Heart right ventricle (tissue), 16 donors: ENCODE measurements at places on chromosomes 2 and 18. TPM values are rescaled to one million over a fixed set of nuclear protein-coding genes. Genes with fewer than 3 reads are reported as not detected.

GRCh38 chr2:5188636-5189035 lies 503.5 kb upstream of the SOX11 start:
- H3K4me3 ChIP-seq, result no peak overlapping the region
- H3K27ac ChIP-seq, result no peak overlapping the region
- no peak for DNase-seq
- H3K36me3 ChIP-seq, result no peaks in the 10 kb centered on the region
- H3K27me3 ChIP-seq, result no peaks in the 10 kb centered on the region

- peaks cover 4% of the 10 kb centered on the region for H3K4me1 ChIP-seq
- no peak overlapping the region for H3K4me3 ChIP-seq
- H3K36me3 ChIP-seq, result peaks cover 12% of the 10 kb centered on the region
- H3K27me3 ChIP-seq, result no peaks in the 10 kb centered on the region
- no peak overlapping the region for H3K27ac ChIP-seq
Observed at GRCh38 chr2:208311954-208312353, 45.9 kb downstream of the PIKFYVE start.

GRCh38 chr2:66478731-66479316 lies 43.9 kb downstream of the MEIS1 start:
- no peaks in the 10 kb centered on the region for H3K27me3 ChIP-seq
- peaks cover 10% of the 10 kb centered on the region for H3K36me3 ChIP-seq
- H3K4me1 ChIP-seq, result peaks cover 57% of the 10 kb centered on the region
- no peak for DNase-seq
- peak overlapping the region; percentile 73 for H3K27ac ChIP-seq

DNA sequence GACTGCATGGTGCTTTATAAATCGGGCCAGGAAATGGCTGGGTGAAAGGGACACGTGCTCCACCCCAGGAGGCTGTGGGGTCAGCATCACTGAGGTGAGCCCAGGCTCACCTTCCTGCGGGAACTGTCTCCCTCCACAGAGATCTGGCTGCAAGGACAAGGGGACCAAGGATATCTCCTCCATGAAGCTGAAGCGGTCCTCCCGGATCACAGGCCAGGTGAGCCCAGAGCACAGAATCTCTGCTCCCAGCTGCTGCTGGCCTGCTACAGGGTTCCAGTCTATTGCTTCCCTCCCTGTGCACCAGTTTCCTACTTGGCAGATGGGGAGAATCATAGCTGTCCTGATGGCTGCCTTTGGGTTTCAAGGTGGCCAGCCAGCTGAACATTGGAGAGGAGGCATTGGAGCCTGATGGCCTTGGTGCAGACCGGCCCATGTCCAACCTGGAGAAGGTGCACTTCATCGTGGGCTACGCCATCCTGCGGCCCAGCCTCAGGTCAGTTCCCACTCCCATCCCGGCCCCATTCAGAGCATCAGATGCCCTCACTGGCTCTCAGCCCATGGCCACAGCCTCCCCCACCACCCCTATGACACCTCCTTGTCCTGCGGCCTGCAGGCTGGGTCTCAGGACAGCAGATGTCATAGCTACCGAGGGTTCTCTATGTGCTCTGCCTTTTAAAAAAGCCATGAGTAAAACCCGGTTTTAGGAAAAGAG lies 33.7 kb upstream of the GPR17 start:
- H3K27ac ChIP-seq, result no peak overlapping the region
- no peak for DNase-seq
- no peaks in the 10 kb centered on the region for H3K27me3 ChIP-seq

DNA sequence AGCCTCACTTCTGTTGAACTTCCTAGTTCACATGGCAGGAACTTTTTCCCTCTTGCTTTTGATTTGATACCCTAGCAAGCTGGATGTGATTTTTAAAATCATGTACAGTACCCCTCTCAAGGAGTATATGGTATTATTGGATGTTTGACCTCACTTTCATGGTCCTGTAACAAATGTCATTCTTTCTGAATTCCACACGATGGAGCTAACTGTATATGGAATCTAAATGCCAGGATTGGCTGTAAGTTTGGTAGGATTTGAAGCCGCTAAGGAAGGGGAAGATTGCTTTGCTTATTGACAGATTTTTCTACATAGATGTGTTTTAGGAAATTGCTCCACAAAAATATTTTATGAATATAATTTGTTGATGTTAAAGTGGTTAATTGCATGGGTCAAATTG lies 18.3 kb downstream of the MAIP1 start:
- no peaks in the 10 kb centered on the region for H3K4me1 ChIP-seq
- no peak overlapping the region for H3K27ac ChIP-seq
- H3K4me3 ChIP-seq, result no peak overlapping the region

GRCh38 chr18:76448256-76449110 lies 46.6 kb downstream of the ZNF516 start:
- no peak overlapping the region for H3K27ac ChIP-seq
- DNase-seq, result no peak
- H3K4me3 ChIP-seq, result no peak overlapping the region

- peaks cover 19% of the 10 kb centered on the region for H3K4me1 ChIP-seq
- H3K27me3 ChIP-seq, result no peaks in the 10 kb centered on the region
- no peak for DNase-seq
- H3K4me3 ChIP-seq, result no peak overlapping the region
- H3K36me3 ChIP-seq, result no peaks in the 10 kb centered on the region
Observed at GRCh38 chr18:24220318-24220688, 81.4 kb downstream of the CABYR start.

GRCh38 chr18:43563780-43564179 lies 286.5 kb upstream of the SYT4 start:
- no peak overlapping the region for H3K27ac ChIP-seq
- H3K27me3 ChIP-seq, result peaks cover 12% of the 10 kb centered on the region
- H3K4me3 ChIP-seq, result no peak overlapping the region
- no peaks in the 10 kb centered on the region for H3K36me3 ChIP-seq

DNA sequence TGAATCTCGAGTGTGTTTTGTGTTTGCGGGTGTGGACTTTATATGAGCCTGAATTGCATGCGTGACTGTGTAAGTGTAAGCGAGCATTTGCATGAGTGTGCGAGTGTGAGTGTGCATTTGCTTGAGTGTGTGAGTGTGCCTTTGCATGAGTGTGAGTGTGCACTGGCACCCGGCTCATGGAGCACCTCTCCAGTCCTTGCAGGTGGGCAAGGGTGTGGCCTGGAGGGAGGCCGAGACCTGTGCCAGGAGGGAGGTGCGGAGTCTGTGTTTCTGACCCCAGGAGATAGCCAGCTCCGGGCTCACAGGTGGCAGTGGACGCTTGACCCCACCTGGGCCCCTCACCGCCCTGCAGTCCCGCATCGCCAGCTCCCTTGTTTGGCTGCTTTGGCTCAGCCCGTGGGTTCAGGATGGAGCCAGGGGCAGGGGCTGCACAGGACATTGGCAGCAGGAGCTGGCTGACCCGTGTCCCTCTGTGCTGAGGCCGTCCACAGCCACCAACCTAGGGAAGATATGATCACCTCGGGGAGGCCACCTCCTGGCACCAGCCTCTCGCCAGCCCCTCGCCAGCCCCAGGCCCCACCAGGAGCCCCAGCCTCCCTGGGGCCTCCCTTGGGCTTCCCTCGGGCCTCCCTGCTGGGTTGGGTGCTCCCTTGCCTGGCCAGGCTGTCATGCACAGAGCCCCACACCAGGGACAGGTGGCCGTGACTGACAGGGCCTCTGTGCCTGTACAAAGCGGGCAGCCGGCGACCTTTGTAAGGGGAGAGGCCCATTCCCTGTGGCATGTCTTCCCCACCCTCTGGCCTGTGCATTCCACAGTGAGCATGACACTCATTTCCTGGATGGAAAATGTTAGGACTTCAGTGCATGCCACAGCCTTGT lies 81.6 kb downstream of the PTGR3 start:
- no peaks in the 10 kb centered on the region for H3K4me1 ChIP-seq
- DNase-seq, result no peak
- H3K27ac ChIP-seq, result no peak overlapping the region
- no peak overlapping the region for H3K4me3 ChIP-seq
- no peaks in the 10 kb centered on the region for H3K36me3 ChIP-seq

DNA sequence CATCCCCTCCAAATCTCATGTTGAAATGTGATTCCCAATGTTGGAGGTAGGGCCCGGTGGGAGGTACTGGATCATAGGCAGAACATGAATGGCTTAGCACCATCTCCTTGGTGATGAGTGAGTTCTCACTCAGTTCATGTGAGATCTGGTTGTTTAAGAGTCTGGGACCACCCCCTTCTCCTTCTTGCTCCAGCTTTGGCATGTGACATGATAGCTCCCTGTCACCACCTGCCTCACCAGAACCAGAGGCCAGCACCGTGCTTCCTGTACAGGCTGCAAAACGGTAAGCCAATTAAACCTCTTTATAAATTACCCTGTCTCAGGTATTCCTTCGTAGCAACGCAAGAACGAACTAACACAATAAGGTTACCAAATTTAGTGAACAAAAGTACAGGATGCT lies 95.4 kb downstream of the ZBTB7C start:
- no peaks in the 10 kb centered on the region for H3K27me3 ChIP-seq
- no peak overlapping the region for H3K27ac ChIP-seq
- H3K36me3 ChIP-seq, result no peaks in the 10 kb centered on the region
- H3K4me1 ChIP-seq, result no peaks in the 10 kb centered on the region
- no peak for DNase-seq

DNA sequence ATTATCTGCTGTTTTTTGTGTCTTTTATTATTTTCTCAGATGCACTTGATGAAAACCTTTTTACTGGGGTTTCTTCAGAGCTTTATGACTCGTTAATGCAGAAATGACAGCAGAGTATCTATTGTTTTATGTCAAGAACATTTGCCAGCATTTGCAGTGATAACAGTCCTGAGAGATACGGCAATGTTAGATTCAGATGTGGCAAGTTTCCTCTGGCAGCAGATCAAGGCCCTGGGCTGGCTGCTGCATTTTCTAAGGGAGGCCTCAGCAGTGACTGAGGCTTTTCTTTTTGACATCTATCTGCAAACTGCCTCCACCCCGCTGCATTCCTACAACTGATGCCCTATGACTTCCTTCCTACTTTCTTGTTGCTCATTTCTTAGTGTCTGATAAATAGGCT lies 40.2 kb downstream of the EFEMP1 start:
- H3K36me3 ChIP-seq, result peaks cover 4% of the 10 kb centered on the region
- no peak overlapping the region for H3K4me3 ChIP-seq
- DNase-seq, result peak; percentile 31
- peaks cover 39% of the 10 kb centered on the region for H3K4me1 ChIP-seq

DNA sequence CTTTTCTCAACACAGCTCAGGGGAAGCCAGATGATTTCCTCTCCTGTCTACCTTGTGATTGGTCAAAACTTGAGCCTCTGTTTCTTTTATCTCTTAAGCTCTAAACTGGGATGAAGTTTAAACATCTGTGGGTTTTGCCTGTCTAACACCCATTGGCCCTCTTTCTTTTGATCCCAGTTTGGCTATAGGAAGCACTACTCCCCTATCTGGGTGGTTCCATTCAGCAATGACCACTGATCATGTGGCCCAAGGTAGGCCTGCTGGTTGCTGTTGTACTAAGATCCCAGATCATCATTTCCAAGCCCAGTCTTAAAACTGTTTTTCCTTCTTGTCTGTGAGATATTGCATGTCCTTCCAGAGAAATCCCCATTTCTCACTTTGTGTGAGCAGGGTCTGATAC lies 51.6 kb upstream of the STPG4 start:
- no peak overlapping the region for H3K27ac ChIP-seq
- no peak overlapping the region for H3K4me3 ChIP-seq
- H3K4me1 ChIP-seq, result no peaks in the 10 kb centered on the region
- H3K36me3 ChIP-seq, result no peaks in the 10 kb centered on the region
- H3K27me3 ChIP-seq, result no peaks in the 10 kb centered on the region
- DNase-seq, result no peak

DNA sequence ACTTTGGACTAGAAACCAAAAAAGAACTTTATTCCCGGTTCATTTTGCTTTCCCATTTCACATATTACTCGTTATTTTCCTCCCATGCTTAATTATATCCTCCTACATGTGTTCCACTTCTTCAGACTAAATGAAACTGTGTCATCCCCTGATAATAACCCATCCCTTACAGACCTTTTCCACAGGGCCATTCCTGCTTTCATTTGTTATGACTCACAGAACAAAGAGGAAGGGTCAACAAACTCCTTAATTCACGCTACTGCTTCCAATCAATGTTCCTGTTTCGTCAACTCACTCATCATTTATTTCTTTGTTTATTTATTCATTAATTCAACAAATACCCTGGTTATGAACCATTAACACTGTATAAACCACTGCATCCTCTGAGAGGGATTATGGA lies 104.5 kb downstream of the ZEB2 start:
- H3K4me1 ChIP-seq, result peaks cover 3% of the 10 kb centered on the region
- no peak for DNase-seq
- peaks cover 3% of the 10 kb centered on the region for H3K36me3 ChIP-seq
- H3K27ac ChIP-seq, result no peak overlapping the region
- H3K27me3 ChIP-seq, result no peaks in the 10 kb centered on the region

GRCh38 chr18:5974696-5975095 lies 79.4 kb upstream of the TMEM200C start:
- H3K4me3 ChIP-seq, result no peak overlapping the region
- H3K27ac ChIP-seq, result no peak overlapping the region
- no peaks in the 10 kb centered on the region for H3K27me3 ChIP-seq
- no peaks in the 10 kb centered on the region for H3K36me3 ChIP-seq
- H3K4me1 ChIP-seq, result peaks cover 7% of the 10 kb centered on the region

- no peak overlapping the region for H3K27ac ChIP-seq
- no peaks in the 10 kb centered on the region for H3K4me1 ChIP-seq
- peaks cover 22% of the 10 kb centered on the region for H3K27me3 ChIP-seq
- no peak for DNase-seq
- H3K4me3 ChIP-seq, result no peak overlapping the region
- H3K36me3 ChIP-seq, result no peaks in the 10 kb centered on the region
Observed at GRCh38 chr2:10704034-10704594, 14.3 kb upstream of the NOL10 start.

- H3K4me3 ChIP-seq, result no peak overlapping the region
- H3K27ac ChIP-seq, result no peak overlapping the region
- no peaks in the 10 kb centered on the region for H3K27me3 ChIP-seq
- no peak for DNase-seq
- H3K4me1 ChIP-seq, result peaks cover 64% of the 10 kb centered on the region
- H3K36me3 ChIP-seq, result no peaks in the 10 kb centered on the region
Observed at GRCh38 chr2:69567909-69568300, 75.6 kb downstream of the AAK1 start.

DNA sequence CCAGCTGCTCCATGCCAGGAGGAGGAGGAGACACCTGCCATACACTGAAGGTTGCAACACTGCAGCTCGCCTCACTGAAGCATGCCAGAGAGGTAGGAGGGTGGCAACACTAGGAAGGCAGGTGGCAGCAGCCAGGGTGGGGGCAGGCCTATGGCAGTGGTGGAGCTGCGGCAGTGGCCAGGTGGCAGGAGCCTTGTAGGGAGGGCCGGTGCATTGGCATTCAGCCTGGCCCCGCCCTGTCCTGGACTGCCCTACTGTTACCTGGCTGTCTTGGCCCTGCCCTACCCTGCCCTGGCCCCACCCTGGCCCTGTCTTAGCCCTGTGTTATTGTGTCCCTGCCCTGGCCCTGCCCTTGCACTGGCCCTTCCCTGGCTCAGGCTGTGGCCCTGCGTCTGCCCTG lies 7.4 kb upstream of the ANKRD62 start:
- no peaks in the 10 kb centered on the region for H3K27me3 ChIP-seq
- peak; percentile 8 for DNase-seq
- H3K4me3 ChIP-seq, result no peak overlapping the region
- H3K27ac ChIP-seq, result no peak overlapping the region

The MROH2A gene
- total RNA-seq, result not detected

The UGT1A6 gene
- not detected for total RNA-seq

The DCC gene
- total RNA-seq, result not detected

The ALPP gene
- total RNA-seq, result not detected

The CIB4 gene
- total RNA-seq, result not detected

The CENPA gene
- not detected for total RNA-seq

The KLHL29 gene
- 1.0 TPM for total RNA-seq

The TFCP2L1 gene
- total RNA-seq, result 0.14 TPM
